ENCODE measurements at places on chromosomes 6 and 20. TPM values are rescaled to one million over a fixed set of nuclear protein-coding genes. Genes with fewer than 3 reads are reported as not detected.

DNA sequence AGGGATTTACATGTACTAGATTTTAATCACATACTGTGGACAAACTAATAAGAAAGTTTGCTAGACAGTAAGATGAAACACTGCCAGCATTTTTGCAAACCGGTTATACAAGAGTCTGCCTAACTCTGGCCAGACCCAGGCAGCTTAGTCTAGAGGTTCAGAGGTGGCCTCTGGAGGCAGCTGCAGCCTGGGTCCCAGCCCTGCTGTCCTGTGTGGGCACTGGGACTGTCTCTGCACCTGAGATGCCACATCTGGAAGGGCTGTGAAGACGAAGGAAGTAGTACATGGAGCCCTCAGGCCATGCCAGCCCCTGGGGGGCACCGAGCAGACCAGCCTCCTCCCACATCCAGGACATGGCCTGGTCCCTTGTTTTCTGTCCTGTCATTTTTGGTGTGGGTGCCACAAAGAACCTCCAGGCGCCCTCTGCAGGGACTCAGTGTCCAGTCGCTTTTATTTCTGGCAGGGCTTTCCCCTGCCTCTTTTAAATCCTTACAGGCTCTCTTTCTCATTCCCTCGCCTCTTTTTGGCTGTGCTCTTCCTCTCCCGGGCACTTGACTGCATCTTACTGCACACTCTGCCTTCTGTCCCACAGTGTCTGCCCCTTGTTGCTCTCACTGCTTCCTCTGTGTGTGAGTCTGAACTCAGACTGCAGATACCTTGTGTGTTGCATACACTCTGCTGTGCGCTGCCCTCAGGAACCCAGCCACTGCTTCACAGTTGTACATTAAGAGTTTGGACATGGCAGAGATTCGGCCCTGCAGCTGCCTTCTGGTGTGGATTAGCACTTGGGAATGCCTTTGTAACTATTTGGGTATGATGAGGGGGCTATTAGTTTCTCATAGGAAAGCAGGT, 216.7 kb downstream of the ZDHHC14 start:
- no peaks in the 10 kb centered on the region for H3K36me3 ChIP-seq
- no peak overlapping the region for H3K4me3 ChIP-seq
- no peaks in the 10 kb centered on the region for H3K27me3 ChIP-seq

DNA sequence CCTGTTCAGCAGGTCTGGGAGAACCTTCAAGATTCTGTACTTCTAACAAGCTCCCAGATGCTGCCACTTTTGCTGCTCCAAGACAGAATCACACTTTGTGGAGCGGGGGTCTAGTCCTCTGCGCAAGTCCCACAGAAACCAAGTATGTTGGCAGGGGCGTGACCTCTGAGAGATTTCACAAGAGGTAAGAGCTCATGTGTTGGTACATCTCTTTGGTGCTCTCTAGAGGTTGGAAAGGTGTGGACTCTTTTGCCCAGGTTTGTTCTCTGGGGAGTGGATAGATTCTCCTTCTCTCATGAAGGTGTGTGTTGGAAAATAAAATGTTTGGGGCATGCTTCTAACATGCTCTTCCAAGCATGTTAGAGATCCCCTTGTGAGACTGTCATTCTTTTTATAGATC, 340.9 kb upstream of the IRAK1BP1 start:
- H3K4me3 ChIP-seq, result no peak overlapping the region
- H3K36me3 ChIP-seq, result no peaks in the 10 kb centered on the region
- DNase-seq, result no peak
- H3K27me3 ChIP-seq, result no peaks in the 10 kb centered on the region
- no peaks in the 10 kb centered on the region for H3K4me1 ChIP-seq

- no peak for DNase-seq
- peaks cover 20% of the 10 kb centered on the region for H3K36me3 ChIP-seq
- H3K4me1 ChIP-seq, result peaks cover 25% of the 10 kb centered on the region
- no peak overlapping the region for H3K4me3 ChIP-seq
These were observed 114.3 kb upstream of the SLC2A12 start for GRCh38 chr6:134166511-134167261.

Gene LY6G6D
- not detected for total RNA-seq

DNA sequence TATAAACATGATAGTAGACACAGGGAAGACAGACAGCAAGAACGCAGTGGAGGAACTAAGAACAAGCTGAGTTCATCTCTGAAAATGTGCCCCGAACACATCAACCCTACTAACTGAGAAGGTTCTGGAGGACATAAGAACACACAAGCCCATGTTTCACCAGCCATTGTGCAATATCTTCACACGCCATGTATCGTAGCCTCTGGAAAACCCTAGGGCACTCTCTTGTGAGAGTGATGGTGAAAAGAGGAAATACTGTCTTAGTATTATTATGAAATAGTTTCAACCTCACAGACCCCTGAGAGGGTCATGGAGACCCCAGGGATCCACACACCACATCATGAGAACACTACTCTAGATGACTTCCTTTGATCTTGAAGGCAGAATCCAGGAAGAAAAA, 26.1 kb upstream of the FOXF2 start:
- H3K4me1 ChIP-seq, result no peaks in the 10 kb centered on the region
- H3K36me3 ChIP-seq, result no peaks in the 10 kb centered on the region
- H3K27me3 ChIP-seq, result peaks cover 4% of the 10 kb centered on the region
- no peak for DNase-seq
- no peak overlapping the region for H3K27ac ChIP-seq

GRCh38 chr20:41348430-41349172, 8.0 kb downstream of the LPIN3 start:
- H3K27ac ChIP-seq, result no peak overlapping the region
- no peak overlapping the region for H3K4me3 ChIP-seq
- no peak for DNase-seq
- no peaks in the 10 kb centered on the region for H3K27me3 ChIP-seq

Gene RHAG
- 4.9 TPM for total RNA-seq

DNA sequence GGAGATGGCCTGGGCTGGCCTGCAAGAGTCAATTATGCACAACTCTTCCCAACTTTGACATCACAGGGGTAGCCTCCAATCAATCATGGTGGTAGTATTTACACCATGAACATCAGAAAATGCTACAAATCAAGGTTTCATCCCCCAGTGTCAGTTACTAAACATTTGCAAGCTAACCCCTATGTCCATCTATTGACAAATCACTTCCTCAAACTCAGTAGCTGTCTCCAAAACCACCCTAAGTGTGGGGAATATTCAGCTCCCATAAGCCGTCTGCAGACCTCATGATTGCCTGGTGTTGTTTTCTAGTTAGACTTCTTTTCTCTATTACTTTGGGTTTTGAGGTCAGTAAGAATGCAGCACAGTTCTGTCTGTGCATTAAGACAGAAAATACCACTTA, 200.8 kb upstream of the RIN2 start:
- H3K36me3 ChIP-seq, result no peaks in the 10 kb centered on the region
- DNase-seq, result no peak
- no peak overlapping the region for H3K4me3 ChIP-seq

GRCh38 chr6:3026791-3027626, 27.3 kb downstream of the NQO2 start:
- no peaks in the 10 kb centered on the region for H3K27me3 ChIP-seq
- H3K4me1 ChIP-seq, result peaks cover 19% of the 10 kb centered on the region
- peaks cover 4% of the 10 kb centered on the region for H3K36me3 ChIP-seq
- peak overlapping the region; percentile 38 for H3K27ac ChIP-seq

Gene TOP1
- 40.3 TPM for total RNA-seq

Gene SYNDIG1
- 1.6 TPM for total RNA-seq

GRCh38 chr20:19652591-19653026, 105.4 kb upstream of the RIN2 start:
- no peak overlapping the region for H3K27ac ChIP-seq
- H3K27me3 ChIP-seq, result no peaks in the 10 kb centered on the region
- DNase-seq, result no peak
- no peak overlapping the region for H3K4me3 ChIP-seq

DNA sequence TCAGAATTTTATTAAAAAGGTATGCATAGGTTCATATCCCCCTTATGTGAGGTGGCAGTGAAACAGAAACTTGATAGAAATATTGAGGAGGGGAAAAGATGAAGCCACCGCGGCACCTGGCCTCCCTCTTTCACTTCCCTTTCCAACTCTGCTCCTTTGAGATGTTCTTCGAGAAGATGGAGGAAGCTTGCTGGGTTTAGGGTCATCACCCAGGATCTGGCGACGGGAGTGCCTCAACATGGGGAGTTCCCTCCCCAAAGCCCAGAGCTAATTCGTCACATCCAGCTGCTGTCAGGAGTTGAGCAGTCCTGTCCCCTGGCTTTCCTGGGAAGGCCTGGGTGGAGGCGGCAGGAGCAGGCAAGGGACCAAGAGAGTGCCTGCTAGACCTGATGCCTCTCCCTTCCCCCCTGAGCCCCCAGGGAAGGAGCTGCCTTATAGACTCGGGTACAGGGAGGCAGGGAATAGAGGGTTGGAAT, 29.1 kb downstream of the RREB1 start:
- no peaks in the 10 kb centered on the region for H3K27me3 ChIP-seq
- peak; percentile 76 for DNase-seq
- H3K36me3 ChIP-seq, result no peaks in the 10 kb centered on the region
- no peak overlapping the region for H3K4me3 ChIP-seq
- peaks cover 67% of the 10 kb centered on the region for H3K4me1 ChIP-seq
- peak overlapping the region; percentile 76 for H3K27ac ChIP-seq

DNA sequence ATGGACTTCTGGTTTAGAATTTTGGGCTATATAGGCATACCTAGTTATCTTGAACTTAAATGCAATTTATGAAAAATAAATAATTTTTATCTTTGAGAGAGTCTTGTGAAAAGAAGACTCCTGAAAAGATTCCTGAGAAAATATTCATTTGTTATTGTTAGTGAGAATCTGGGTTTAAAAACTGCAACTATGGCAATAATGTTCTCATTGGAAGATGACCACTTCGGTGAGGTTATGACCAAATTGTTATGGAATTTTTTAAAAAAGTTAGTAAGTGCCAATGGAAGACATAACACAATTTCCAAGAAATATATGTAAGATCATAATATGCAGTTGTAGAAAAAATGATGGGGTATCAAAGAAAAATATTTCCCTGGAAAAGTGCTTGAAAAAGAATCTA, 46.3 kb downstream of the GRIK2 start:
- H3K36me3 ChIP-seq, result no peaks in the 10 kb centered on the region
- H3K27me3 ChIP-seq, result no peaks in the 10 kb centered on the region
- no peak overlapping the region for H3K4me3 ChIP-seq
- DNase-seq, result no peak
- no peak overlapping the region for H3K27ac ChIP-seq

- DNase-seq, result no peak
- H3K27me3 ChIP-seq, result no peaks in the 10 kb centered on the region
- H3K27ac ChIP-seq, result peak overlapping the region; percentile 71
- H3K4me1 ChIP-seq, result peaks cover 26% of the 10 kb centered on the region
These were observed 18.2 kb downstream of the TMEM242 start for GRCh38 chr6:157304899-157305663.

Gene MUC22
- total RNA-seq, result not detected

Gene RAB22A
- 22.6 TPM for total RNA-seq

DNA sequence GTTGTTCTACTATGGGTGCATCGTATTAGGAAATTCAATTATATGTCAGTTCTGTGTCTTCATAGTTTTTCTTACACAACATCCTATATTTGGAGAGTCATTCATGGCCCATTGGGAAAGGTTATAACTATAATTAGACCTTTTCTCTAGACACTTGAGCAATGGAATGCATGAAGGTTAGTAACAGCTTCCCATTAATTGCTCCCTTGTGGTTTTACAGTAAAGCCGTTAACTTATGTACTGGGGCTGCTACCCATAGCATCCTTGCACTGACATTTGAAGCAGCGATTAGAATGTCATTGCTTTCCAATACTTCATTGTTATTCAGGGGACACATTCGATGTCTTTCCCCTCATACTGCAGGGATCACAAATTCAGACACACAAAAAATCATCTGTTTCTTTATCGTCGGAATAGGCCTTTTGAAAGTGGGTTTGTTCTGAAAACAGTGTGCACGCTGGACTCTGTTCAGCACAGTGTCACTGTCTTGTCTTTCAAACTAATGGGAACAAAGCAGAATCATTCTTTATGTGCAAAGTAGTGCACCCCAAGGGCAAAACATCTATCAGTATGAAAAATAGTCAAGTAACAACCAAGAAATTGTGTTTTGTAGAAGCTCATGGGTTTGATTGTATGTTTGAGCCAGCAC, 634.3 kb upstream of the MAP3K7 start:
- H3K4me1 ChIP-seq, result no peaks in the 10 kb centered on the region
- H3K27ac ChIP-seq, result no peak overlapping the region
- H3K27me3 ChIP-seq, result no peaks in the 10 kb centered on the region
- H3K36me3 ChIP-seq, result no peaks in the 10 kb centered on the region
- no peak overlapping the region for H3K4me3 ChIP-seq

Gene DEFB126
- total RNA-seq, result not detected

DNA sequence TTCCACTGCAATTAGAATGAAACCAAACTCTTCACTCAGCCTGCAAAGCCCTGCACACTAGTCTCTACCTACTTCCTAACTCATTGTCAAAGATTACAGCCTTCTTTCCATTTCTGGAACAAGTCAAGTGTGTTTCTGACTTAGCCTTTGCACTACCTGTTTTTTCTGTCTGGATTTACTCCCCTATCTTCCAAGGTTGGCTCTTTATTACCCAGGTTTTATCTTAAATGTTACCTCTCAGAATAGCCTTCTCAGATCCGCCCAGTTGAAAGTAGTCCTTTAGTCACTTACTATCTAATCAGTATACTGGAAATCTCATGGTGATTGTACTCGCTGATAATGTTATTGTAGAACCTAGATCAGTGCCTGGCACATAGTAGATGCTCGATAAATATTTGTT, 42.7 kb downstream of the TBPL1 start:
- H3K27ac ChIP-seq, result no peak overlapping the region
- no peak for DNase-seq
- H3K36me3 ChIP-seq, result no peaks in the 10 kb centered on the region
- H3K4me3 ChIP-seq, result no peak overlapping the region
- H3K4me1 ChIP-seq, result no peaks in the 10 kb centered on the region

DNA sequence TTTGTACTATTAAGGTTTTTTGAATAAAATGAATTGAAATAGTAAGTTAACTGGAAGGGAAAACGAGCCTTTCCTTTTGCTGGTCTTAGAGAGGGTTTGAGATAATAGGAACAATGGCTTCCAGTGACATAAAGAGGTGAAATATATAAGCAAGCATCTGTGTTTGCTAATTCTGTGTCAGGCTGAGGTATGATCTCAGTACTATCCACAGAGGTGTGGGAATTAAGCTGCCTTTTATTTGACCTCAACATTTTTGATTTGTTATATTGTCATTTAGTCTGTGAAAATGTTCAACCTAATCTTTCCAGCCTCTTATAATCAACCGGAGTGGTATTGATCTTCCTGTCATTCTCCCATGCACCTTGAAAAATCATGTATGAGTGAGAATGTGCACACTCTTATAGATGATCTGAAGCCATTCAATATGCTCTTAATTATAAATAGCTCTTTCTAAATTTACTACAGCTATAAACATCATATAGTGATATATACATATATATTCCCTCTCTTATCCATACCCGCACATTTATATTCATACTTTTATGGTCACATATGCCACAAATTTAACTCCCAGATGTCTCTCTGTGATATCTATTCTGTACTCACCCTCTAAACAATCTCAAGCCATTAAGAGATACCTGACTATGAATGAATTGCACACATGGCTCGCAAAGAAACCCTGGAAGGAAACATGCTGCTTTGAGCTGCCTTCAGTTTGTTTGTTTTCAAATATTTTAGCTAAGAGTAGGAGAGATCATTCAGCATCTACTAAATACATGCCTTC, 754.7 kb upstream of the NRSN1 start:
- no peaks in the 10 kb centered on the region for H3K36me3 ChIP-seq
- H3K27me3 ChIP-seq, result no peaks in the 10 kb centered on the region
- H3K4me3 ChIP-seq, result no peak overlapping the region
- DNase-seq, result no peak

GRCh38 chr6:112086744-112087135, 542 bp downstream of the TUBE1 start:
- H3K27me3 ChIP-seq, result no peaks in the 10 kb centered on the region
- peaks cover 23% of the 10 kb centered on the region for H3K36me3 ChIP-seq
- DNase-seq, result no peak
- peak overlapping the region; percentile 76 for H3K4me3 ChIP-seq

Gene CALHM4
- not detected for total RNA-seq

GRCh38 chr6:134822920-134823709, 126.8 kb downstream of the ALDH8A1 start:
- no peak for DNase-seq
- H3K36me3 ChIP-seq, result no peaks in the 10 kb centered on the region
- no peak overlapping the region for H3K27ac ChIP-seq

Measured in spleen (tissue), 13 donors.